Sigmoid colon (tissue), 7 donors: ENCODE measurements at places on chromosomes 16 and 17.

GRCh38 chr17:74466828-74467184 is 372 bp downstream of the CD300A start:
- DNase-seq, result no peak

- DNase-seq, result no peak
Measured at GRCh38 chr17:79800325-79801155, 3.7 kb upstream of the CBX8 start.

DNA sequence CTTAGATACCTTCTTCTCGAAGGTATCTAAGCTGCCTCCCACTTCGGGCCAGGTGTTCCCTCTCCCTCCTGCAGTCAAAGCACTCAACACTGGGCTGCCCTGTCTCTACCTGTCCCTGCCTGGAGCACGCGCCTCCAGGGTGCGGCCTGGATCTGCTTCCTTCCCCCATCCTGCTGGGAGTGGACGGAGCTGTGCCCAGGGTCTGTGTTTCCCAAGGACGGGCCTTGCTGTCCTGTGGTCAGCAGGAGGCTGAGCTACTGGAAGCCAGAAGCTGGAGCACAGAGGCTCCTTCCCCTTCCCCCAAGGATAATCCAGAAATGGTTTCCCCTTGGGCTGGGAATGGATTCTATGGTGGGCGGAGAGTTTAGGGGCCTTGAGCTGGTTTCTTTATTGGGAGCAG is 16.7 kb downstream of the LLGL2 start:
- DNase-seq, result no peak

DNA sequence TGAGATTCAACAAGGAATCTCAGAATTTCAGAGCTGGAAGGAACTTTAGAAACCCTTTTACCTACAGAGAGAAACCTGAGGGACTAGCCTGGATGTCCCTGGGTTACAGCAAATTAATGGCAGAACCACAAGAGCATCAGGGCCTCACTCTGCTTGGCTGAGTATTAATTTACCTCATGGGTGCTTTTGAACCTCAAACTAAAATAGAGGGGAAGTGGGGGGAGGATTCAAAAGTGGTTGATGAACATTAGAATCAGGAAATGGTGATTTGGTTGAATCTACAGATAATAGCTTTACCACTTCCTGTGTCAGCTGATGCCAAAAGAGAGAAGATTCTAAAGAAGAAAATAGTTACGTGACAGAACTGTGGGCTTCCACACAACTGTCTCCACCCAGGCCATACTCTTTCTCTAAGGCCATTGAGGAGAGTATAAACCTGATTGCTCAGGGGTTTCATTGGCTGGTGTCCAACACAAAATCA is 11.3 kb upstream of the SKAP1 start:
- DNase-seq, result no peak

DNA sequence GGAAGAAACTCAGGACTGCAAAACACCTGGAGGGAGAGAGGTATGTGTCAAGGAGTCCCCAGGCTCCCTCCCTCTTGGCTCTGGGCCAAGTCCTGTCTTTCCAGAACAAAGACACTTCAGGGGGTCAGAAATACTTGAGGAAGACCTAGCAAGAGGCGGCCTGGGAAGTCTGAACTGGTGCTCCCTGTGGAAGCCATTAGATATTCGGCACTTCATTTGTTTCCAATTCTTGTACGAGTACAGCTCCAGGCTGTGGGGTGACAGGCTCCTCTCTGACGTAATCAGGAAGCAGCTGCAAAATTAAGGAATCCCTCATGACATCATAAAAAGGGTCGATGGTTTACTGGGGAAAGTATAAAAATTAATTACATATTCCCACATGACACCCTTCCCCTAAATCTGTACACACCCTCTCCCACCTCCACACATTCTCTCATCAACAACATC is 108.7 kb downstream of the SMG6 start:
- DNase-seq, result no peak

DNA sequence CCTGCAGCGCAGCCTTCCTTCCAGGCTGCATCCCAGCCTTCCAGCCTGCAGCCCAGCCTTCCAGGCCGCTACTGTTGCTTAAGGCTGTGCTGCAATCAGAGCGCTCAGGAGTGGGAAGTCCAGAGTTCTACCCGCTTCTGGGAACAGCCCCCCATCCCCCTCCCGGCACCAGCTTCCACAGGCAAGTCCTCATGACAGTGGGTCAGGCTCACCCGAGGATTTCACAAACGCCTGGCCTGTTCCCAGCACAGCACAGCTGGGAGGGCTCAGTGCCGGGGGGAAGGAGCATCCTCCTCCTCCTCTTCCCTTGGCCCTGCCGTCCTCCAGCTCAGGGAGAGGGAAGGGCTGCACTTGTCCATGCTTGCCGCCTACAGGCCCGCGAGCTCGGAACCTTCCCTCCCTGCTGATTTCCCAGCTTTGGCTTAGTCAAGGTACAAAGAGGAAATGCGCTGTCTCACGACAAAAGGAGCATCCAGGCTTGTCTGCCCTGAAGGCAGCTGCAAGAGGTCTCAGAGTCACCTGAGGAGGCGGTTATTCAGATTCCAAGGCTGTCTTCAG is 8.3 kb downstream of the SOCS3 start:
- peak; percentile 100 for DNase-seq

DNA sequence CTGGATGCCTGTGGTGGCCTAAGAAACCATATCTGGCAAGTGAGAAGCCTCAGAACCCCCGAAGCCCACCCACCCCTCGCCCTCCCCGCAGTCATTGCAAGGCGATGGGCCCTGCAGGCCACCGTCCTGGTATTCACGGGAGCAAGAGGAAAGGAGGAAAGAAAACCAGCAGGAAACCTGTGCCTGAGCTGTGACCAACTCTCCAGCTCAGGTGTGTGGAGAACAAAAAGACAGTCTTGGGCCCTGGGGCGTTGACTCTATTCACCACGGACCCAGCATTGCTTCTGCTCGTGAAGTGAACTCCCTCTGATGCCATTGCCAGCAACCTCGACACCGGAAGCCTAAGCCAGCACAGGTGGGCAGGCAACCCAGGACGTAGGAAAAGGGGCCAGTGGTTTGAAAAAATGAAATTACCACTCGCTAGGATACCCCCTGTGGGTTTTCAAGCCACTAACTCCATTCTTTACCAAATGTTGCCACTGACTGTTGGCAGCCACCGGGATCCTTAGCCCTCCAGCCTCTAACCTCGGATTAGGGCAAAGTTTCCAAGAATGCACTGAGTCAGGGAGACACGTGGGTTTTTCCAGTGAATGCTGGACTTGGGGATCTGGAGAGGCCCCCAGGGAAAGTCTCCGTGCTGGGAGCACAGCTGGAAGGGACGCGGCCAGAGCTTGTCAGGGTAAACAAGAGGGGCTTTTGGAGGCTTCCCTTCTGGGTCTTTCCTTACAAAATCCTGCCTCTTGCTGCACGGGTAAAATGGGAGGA is 25.1 kb downstream of the FA2H start:
- no peak for DNase-seq

DNA sequence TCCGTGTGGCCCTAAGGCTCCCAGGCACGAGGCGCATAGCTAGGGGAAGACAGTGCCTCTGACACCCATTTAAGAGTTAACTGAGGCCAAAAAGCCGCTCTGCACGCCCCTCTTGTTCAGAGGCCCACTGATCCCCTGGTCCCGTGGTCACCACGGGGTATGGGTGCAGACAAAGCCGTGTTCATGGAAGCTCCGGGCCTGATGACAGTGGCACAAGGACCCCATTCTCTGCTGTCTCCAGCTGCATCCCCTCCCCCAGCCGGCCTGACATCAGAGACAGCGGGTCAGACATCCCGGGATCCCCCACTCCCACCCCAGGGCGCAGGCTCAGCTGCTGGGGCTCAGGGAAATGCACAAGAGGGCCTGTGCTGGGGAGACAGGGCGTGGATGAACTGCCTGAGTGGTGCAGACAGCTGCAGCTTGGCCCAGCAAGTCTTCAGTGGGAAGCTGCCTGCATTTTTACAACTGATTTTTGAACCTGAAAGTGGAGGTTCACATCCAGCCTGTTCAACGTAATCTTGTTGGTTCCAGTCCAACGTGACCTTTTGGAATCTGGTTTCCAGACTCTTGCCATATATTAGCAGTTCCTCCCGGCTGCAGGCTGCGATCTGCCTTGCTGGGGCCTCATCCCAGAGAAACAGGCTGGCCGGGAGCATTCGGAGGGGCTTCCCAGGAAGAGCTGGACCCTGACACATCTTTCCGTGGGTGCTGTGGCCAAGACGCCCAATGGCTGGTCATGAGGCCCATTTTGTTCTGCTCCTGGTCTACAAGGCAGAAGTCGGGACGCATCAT is 9.7 kb upstream of the BAHCC1 start:
- DNase-seq, result peak; percentile 74

DNA sequence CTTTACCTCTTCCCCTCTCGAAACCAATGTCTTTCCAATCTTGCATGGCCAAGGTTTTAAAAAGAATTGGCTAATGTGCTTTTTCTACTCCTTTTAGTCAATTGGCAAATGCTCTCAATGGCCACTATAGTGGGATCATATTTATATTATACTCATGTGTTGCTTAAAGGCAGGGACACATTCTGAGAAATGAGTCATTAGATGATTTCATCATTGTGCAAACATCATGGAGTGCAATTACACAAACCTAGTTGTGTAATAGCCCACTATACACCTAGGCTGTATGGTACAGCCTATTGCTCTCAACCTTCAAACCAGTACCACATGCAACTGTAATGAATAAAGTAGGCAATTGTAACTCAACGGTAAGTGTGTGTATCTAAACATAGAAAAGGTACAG is 180.9 kb downstream of the HS3ST3A1 start:
- DNase-seq, result no peak

- DNase-seq, result no peak
Measured at GRCh38 chr16:20517149-20517548, 59.0 kb downstream of the ACSM2B start.

DNA sequence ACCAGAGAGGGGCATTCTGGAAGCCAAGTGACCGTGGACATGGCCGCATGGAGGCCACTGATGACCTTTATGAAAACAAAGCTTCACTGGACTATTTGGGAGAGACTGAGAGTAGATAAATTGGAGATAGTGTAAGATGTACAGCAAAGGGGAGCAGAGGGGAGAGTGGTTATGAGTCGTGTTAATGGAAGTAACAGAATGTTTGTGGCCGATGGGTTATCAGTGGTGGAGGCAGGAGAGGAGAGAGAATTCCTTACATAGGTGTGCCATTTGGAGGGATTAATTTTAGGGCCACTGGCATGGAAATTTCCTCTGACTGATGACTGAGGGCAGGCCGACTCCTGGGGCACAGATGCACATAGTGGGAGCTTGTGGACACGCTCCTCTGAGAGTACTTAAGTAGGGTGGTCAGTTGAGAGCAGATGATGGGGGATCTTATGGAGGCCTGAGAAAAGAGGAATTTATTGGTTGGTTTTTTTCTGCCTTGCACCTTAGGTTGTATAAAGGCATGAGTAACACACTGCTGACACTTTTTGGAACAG is 19.2 kb downstream of the PRPSAP2 start:
- no peak for DNase-seq

GRCh38 chr17:37714897-37715296 is 30.0 kb downstream of the HNF1B start:
- no peak for DNase-seq

DNA sequence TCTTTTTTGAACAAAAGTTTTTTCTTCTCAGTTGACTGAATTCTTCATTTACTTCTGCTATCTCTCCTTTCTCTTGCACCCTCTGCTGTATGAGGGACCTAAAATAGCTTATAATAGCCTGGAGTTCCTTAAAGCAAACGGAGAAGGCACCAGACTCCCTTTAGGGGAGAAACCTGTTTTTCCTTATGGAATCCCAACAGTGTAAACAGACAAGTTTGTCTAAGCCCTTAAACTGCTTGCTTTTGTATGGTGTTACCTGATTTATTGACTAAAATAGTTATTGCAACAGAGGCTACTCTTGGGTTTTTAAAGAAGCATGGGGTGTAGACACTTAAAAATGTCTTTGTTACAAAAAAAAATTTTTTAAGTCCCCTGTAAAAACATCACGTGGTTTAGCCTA is 12.9 kb upstream of the TRIM25 start:
- DNase-seq, result no peak

DNA sequence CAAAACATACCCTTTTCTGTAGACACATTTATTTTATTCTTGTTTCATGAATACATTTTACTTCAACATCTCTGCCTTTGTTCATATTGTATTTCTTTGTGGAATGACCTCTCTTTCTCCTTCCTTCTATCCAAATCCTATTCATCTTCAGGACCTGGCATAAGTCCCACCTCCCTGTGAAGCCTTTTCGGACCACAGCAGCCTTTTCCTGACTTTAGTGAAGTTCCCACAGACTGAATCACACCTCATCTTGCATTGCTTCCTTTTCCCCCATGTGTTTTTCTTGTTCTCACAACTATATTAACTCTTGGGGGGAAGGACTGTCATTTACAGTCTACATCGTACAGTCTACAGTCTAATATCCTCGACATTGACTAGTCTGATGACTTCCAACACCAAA is 58.2 kb downstream of the MFSD11 start:
- no peak for DNase-seq

- no peak for DNase-seq
Measured at GRCh38 chr17:73478768-73479424, 165.3 kb downstream of the SDK2 start.

- no peak for DNase-seq
Measured at GRCh38 chr16:20042848-20043247, 30.8 kb downstream of the GPR139 start.

- DNase-seq, result no peak
Measured at GRCh38 chr16:4266372-4266771, 6.5 kb downstream of the TFAP4 start.

- DNase-seq, result no peak
Measured at GRCh38 chr17:75228847-75229246, 23.4 kb downstream of the NUP85 start.

- DNase-seq, result no peak
Measured at GRCh38 chr16:78433116-78433515, 333.7 kb downstream of the WWOX start.

DNA sequence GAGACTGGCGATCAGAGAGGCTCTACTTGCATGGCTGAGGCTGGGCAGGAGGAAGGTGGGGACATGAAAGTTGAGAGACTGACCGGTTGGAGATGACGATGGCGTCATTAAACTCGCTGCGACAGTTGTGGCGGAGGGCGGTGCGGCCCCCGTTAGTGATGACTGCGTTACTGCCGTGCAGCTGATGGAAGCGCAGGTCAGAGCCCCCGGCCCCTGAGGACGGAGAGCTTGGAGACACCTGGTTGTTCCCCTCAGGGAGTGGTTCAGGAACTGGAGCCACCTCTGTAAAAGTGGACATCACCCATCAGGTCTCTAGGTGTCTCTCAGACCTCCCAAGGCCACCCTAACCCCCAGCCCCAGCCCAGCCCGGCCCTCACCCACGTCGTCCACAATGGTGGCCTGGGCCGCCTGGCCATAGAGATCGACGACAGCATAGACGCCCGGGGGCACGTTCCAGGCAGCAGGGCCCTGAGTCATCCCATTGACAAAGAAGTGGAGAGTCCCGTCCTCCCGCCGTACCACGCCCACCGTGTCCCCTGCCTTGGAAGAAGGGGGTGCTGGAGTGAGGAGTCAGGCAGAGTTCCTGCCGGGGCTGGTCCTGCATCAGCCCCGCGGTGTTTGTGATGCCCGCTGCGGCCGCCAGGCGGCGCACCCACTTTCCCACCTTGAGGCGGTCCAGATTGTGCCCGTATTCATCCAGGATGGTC is 5.3 kb downstream of the NEURL4 start:
- peak; percentile 71 for DNase-seq

DNA sequence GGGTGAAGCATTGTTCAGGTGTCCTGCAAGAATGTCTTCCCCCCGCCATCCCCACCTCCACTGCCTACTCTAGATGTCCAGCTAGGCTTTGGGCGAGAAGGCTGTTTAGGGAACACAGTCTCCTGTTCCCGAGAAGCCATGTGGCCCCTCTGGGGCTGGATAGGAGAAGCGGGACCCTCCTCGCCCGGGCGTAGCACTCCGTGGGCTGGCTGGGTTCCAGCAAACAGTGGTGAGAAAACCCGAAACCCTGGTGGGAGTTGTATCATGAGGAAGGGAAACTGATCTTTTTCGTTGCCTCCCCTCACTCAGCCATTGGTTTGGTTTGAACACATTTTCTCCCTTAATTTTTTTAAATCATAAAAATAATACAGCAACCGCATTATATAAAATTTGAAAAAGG is 56.6 kb downstream of the IRF8 start:
- DNase-seq, result no peak
